ENCODE measurements at places on chromosomes 1 and 21.

DNA sequence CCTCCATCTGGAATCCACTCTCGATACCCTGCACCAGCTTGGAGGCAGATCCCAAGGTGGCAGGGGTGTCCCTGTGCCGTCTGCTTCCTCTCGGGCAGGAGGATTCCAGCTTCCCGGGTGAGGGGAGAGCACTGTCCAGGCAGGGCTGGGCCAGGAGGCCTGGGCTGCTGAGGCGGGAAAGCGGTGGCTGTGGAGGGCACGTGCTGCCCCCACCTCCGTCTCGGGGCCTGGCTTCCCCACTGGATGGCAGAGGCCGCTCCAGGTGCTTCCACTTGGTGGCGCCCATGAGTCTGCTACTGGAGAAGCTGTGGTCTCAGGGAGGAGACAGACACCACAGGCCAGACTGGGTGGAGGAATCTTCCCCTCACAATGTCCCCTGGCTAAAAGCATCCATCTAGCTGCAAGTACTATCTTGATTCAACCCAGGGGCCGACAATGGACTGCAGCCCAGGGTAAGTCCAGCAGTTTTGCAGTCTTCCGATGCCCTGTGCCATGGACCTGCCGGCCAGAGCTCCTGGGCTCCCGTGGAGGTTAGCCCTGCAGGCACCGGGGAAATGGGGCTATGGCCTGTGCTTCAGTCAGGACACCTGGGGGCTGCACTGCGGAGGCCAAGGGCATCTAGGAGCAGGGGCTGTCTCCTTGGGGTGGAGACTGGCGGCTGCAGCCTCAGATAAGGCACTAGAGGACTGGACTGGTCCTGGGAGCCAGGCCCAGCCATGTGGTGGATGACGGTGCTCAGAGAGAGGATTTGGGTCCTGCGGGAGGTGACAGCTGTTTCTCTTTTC lies 41.3 kb upstream of the EIF4G3 start:
- no peak for DNase-seq

- peak; percentile 39 for DNase-seq
Observed at GRCh38 chr1:40316595-40317393, at the start of gene COL9A2. COL9A2 (minus strand) TSS chr1:40317286; CDS start chr1:40317197, 89 bp downstream.

DNA sequence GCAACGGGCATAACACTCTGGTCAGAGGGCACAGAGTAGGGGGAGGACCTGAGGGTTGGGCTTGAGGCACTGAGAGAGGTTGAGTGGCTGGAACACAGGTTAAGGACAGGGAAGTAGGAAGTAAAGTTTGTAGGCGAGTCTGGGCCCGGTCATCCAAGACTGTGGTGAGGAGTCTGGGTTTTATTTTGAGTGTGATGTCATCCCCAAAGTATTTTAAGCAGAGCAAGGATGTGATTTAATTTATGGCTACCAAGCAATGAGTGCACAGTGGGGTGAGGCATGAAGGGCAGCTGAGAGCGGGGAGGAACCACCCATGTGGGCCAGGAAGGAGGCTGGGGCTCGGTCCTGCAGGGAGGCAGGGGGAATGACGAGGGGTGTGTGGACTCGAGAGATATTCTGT lies 11.2 kb upstream of the VWA5B1 start:
- no peak for DNase-seq

- DNase-seq = no peak
Observed at GRCh38 chr1:205319081-205320018, 2.2 kb downstream of the NUAK2 start.

- DNase-seq = no peak
Observed at GRCh38 chr21:16913010-16913409, 599.8 kb upstream of the CXADR start.

- DNase-seq = no peak
Observed at GRCh38 chr1:108017698-108018097, 52.7 kb upstream of the VAV3 start.

DNA sequence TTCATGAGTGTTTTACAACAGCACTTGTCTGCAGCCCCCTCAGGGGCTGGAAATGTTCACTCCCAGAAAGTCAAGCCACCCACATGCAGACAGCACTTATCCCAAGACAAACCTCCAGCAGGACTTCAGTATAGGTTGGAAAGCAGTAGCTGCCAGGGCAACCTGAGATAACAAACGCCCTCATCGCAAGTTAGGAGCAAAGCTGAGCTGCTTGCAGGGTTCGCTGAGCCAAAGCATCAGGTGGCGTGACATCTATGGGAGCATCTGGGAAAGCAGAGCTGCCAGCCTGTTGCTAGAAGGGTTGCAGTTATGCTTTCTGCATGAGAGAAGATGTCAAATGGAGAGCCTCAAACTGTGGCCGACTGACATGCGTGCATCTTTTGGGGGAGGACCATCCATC lies 4.2 kb upstream of the STXBP3 start:
- DNase-seq = no peak

DNA sequence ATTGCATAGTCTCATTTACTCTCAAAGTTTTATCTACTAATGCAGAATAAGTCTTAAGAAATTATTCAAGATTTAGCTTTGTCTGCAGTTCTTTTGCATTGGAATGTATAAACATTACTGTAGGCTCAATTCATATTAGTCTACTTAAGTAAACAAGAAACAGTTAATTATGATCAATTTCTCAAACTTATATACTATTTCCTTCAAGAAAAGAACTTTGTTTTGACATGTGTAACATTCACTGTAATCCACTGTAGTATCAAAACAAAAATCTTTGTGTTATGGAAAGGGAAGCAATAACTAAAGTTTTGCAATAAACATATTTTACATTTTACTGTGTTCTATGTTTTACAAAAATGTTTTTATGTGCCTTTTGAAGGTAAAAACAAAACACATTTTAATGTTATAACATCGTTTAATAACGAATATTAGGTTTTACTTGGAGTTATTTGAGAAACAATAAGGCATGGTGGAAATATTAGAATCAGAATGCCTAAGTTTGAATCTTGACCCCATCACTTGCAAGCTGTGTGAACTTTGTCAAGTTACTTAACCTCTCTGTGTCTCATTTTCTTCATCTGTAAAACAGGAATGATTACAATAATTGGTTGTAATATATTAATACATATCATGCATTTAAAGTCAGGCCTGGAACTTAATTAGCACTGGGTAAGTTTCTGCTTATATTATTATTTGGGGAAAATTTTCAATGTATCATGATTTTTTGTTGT lies 77.0 kb upstream of the DPH5 start:
- DNase-seq = no peak

GRCh38 chr1:16398371-16398953 lies 31.4 kb downstream of the SZRD1 start:
- DNase-seq = no peak

DNA sequence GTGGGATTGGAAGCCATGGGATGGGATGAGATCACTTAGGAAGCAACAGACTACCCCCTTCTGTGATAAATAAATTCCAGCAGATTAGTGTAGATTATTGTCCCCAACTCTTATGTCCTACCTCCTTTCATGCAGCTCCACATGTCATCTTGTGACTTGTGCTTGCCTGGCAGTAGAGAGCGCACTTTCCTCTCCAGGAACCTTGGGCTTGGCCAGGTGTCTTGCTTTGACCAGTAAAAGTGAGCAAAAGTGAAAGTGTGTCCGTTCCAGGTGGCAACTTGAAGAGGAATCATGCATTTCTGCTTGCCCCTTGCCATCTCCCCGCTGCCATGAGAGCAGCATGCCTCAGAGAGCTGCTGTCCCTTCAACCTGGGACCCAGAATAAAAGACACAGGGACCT lies 122.9 kb upstream of the ERG start:
- DNase-seq = no peak

DNA sequence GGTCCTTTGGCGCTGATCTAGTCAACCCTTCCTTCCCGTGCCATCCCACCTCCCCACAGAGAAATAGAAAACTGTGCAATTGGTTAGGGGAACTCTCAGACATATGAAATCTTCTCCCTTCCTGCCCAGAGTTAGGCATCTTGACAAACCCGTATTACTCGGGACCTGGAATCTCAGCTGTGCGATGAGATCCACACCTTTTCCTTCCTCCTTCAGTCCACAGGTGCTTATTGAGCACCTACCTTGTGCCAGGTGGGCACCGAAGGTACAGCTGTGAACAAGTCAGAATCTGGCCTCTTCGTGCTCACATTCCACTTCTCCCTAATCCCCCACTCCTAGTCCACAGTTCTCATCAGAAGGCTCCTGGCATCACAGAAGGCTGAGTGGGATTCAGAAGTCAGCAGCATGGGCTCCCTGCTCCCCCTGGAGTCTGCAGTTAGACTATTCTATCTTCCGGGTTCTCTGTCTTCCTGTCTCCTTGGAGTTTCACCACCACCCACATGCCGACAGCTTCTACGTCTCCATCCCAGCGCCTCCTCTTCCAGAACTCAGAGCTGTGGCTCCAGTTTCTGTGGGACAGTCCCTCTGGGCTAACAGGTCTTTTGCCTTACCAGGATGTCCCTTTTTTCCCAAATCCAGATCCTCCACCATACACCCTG lies 23.0 kb downstream of the KNCN start:
- DNase-seq = no peak

GRCh38 chr1:183732236-183732880 lies 72.6 kb upstream of the RGL1 start:
- DNase-seq = no peak

DNA sequence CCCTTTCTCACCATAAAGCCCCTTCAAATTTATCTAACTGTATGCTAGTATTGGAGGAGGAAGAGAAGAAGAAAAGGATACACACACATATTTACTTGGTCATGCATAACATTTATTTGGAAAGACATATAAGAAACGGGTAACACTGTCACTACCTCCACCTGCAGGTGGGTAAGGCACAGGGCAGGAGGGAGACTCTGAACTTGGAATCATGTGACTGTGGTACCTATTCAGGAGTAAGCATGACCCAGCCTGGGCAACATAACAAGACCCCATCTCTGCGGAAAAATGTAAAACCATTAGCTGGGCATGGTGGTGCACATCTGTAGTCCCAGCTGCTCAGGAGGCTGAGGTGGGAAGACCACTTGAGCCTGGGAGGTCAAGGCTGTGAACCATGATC lies 1.4 kb upstream of the PADI6 start:
- no peak for DNase-seq

GRCh38 chr1:155648207-155649147 lies 38.5 kb downstream of the MSTO1 start:
- no peak for DNase-seq

GRCh38 chr21:26168371-26168770 lies 2.2 kb downstream of the APP start:
- no peak for DNase-seq

DNA sequence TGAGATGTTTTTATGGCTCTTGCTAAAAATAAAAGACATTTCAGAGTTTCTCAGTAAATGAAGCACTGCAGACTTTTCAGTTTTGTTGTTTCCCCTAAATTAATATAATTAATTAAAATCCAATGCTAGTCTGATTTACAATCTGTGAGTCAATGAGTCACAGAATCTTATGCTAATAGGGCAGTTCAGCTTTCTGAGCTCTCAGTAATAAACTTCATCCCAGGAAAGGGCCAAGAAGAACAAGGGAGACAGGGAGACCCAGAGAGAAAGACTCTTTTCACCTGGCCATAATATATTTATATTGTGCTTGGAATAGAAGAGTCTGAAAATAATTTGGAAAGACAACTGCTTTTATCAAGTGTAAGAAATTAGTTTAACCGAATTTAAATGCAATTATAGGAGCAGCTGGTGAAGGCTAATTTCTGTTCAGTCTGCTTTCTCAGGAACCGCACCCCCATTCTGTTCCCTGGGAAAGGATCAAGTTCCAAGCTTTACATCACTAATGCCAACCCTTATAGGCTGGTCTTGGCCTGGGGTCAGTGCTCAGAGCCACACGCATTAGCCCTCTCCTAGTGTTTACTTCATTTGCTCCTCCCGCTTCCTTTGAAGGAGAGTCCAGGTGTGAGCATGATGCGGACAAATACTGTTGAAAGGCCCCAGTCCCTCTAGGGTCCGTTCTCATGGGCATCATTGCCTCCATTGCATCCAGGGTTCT lies 145.6 kb downstream of the ZBTB18 start:
- DNase-seq = no peak

- DNase-seq = no peak
Observed at GRCh38 chr1:63408331-63408730, 40.9 kb downstream of the ALG6 start.

- no peak for DNase-seq
Observed at GRCh38 chr1:191714845-191715244, 443.4 kb upstream of the RGS18 start.

DNA sequence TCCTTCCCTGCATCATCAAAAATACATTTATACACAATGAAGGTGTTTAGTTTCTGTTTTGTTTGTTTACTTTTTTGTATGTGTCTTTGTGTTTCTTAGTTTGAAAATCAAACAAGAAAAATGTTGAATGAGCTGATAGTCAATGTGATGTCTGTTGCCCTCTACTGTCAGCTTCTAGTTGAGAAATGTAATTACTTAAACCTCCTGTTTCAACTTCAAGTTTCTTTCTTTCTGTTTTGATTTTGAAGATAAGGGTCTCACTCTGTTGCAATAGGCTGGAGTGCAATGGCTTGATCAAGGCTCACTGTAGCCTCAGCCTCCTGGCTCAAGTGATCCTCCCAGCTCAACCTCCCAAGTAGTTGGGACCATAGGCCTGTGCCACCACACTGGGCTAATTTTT lies 37.5 kb downstream of the SPTA1 start:
- no peak for DNase-seq

- DNase-seq = no peak
Observed at GRCh38 chr21:46357335-46357604, 33.3 kb downstream of the PCNT start.

DNA sequence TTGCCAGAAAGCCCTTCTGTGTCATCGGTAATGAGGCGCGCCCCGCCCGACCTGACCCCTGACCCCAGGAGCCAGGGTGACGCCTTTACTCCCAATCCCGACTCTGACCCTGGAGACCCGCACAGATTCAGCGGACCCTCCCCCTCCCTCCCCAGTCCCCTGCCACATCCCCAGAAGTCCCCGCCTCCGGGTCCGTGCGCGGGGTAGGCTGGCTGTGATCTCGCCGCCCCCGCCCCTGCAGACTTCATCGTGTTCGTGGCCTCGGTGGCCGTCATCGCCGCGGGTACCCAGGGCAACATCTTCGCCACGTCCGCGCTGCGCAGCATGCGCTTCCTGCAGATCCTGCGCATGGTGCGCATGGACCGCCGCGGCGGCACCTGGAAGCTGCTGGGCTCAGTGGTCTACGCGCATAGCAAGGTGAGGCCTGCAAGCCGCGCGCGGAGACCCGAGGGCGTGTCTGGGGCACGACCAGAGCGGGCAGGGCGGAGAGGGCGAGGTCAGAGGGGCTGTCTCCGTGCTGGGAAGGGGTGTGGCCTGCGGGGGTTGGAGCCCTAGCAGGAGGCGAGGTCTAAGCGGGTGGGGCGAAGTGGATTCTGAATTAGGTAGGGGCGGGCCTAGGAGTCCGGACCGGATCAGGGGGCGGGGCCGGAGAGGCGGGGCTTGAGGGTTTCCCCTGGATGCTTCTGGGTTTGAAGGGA lies 34.8 kb downstream of the KCNQ4 start:
- peak; percentile 68 for DNase-seq

DNA sequence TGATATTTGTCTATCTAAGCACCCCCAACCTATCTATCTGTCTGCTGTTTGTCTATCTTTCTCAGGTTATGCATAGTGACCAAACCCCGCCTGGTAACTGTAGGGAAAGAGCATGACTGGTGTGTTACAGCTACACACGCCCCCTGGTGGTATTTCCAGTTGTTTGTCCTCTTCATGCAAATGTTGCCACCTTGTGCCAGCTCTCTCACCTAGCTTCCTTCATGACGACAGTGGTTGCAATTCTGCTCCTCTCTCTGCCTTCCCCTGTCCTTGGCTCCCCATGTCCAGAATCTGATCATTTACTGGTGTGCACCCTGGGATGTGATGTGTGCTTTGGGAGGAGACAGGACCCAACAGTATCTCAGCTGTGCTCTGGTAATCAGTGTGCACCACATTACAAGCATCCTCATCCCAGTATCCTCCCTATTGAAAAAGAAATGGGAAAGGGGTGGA lies 8.1 kb upstream of the INKA2 start:
- DNase-seq = peak; percentile 39
